ENCODE measurements at places on chromosomes 5 and 9.

DNA sequence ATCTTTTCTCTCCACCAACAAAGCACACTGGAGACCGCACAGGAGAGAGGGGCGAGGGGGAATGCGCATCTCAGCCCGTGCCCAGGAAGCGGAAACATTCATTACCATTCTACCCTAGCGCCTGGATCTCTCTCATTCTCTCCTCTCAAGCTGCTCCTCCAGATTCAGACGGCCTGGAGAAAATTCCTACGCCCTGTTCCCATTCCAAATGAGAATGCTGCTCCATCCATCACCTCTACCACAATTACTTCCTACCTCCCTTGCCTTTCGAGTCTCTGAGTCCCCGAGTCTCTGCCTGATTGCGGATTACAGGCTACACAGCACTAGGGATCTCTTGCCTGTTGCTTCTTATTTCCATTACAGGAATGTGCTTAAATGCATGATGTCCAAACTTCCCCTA lies 6.7 kb downstream of the DDX31 start:
- DNase-seq, result no peak

- DNase-seq, result peak; percentile 30
Measured at GRCh38 chr5:157613385-157614245, 38.0 kb upstream of the ADAM19 start.

- DNase-seq, result no peak
Measured at GRCh38 chr5:139910901-139911300, 115.3 kb downstream of the PSD2 start.

GRCh38 chr5:79795764-79796398 lies 106.2 kb downstream of the CMYA5 start:
- DNase-seq, result no peak

DNA sequence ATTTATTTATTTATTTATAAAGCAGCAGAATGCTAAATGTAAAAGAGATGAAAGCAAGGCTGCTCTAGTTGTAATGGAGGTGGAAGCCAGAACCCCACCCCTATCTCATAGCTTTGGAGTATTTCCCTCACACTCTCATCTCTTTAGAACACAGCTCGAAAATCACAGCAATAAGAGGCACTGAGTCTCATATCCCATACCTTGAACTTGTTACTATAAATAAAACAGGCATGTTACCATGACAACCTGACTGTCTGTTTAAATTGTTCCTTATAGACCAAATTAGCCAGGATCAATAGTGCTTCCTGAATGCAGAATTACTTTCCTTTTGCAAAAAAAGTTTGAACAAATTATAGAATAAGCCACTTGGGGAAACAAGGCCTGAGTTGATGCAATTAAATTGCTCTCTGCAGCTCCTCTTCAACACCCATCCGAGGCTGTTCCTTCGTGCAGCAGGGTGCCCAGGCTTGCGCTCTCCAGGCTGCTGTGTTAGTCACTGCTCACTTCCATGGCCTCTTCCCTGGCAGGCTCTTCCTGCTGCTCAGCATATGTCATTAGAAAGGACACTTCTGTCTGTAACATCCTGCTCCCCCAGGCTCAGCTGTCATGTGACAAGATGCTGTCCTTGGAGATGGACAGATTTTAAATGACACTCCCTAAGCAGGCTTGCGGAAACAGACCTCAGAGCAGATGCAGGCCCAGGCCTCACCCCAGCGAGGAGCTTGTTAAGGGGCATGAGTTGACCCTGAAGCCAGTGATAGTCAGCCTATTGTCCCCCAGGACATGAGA lies 120.2 kb downstream of the CARTPT start:
- DNase-seq, result no peak

GRCh38 chr5:113087976-113088514 lies 111.4 kb downstream of the DCP2 start:
- DNase-seq, result no peak

DNA sequence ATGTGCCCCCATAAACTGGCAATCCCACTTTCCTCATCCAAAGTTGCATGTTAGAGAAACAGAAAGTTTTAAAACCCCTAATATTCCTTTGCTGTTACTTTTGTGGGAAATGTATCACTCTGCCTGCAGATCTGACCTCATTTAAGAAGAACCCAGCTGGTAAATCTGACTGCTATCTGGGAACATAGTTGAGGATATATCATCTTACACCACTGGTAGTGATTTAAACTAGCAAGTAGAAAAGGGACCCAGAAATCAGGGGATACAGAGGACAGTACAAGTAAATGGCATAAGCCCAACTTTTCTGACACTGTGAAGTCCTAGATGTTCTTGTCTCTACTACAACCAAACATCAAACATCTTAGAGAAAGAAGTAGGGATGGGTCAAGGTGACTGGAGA lies 1060.5 kb upstream of the DMAC1 start:
- DNase-seq, result no peak

- DNase-seq, result no peak
Measured at GRCh38 chr5:62778316-62779009, 199.8 kb downstream of the LRRC70 start.

- DNase-seq, result no peak
Measured at GRCh38 chr5:139025651-139026050, 150.5 kb upstream of the LRRTM2 start.

DNA sequence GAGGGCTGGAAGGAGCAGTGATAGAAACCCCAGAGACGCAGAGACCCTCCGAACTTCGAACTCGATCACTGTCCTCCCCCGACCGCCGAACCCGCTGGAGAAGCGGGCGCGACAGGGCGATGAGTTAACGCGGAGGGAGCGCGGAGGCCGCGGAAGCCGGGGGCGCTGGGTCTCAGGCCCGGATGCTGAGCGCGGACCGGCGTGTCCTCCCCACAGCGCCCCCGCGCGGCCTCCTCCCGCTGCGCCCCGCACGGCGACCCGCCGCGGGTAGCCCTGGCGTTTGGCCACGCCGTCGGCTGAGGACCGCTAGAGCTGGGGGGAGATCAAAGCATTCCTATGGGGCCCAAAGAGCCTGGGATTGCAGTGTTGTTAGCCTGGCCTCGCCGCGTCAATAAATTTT lies 7.7 kb upstream of the DMRT2 start:
- no peak for DNase-seq

GRCh38 chr5:175617447-175617846 lies 40.4 kb upstream of the HRH2 start:
- peak; percentile 46 for DNase-seq

GRCh38 chr9:26034786-26035185 lies 356.5 kb upstream of the TUSC1 start:
- no peak for DNase-seq

DNA sequence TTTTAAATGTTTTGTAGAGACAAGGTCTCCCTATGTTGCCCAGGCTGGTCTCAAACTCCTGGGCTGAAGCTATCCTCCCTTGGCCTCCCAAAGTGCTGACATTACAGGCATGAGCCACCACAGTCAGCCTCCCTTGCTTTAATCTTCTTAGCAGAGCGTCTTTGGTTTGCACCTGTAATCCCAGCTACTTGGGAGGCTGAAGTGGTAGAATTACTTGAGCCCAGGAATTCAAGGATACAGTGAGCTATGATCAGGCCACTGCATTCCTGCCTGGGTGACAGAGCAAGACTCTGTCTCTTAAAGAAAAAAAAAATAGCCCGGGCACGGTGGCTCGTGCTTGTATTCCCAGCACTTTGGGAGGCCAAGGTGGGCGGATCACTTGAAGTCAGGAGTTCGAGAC lies 27.8 kb downstream of the UBE2D2 start:
- DNase-seq, result no peak

DNA sequence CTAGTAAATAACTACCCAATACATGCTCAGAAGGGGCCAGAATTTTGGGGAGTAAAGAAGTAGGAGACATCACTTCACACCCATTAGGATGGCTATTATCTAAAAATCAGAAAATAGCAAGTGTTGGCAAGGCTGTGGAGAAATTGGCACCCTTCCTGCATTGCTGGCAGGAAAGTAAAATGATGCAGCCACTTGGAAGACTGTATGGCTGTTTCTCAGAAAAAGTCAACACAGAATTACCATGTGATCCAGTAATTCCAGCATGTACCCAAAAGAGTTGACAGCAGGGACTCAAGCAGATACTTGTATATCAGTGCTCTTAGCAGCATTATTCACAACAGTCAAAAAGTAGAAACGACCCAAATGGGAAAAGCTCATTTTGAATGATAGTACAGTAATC lies 107.6 kb downstream of the APBA1 start:
- DNase-seq, result no peak

GRCh38 chr5:168401226-168401625 lies 85.0 kb upstream of the RARS1 start:
- no peak for DNase-seq

DNA sequence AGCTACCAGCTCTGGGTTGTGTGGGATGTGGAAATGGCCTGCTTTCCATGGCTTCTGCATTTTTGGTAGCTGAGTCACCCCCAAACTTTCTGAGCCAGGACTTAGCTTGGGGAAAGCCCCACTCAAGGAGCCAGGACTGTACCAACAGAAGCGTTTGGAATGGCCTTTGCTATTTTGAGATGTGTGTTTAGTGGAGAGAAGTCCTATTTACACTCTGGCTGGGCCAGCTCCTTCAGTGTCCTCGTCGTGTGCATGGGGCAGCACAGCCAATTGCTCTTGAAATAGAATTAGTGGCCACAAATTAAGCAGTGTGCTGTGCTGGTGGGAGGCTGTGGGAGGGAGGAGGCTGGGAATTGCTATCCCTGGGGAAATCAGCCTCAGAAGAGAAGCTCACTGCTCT lies 51.6 kb downstream of the ENTREP1 start:
- DNase-seq, result no peak

- no peak for DNase-seq
Measured at GRCh38 chr9:23777328-23777727, 48.7 kb downstream of the ELAVL2 start.

DNA sequence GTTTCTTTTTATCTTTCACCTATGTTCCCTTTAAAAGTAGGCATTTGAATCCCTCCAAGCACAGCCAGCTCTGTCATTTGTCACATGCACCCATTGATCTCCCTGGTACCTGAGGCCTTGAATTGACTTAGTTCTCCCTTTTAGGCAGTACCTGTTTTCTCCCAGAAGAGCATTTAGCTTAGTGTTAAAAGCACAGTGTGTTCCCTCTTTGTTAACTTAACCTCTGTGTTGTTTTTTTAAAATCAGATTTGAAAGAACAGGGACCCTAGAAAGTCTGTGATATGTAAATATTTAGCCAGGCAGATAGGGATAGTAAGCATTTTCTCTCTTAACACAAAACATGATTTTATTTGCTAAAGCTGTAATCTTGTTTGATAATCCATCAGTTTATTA lies 113.8 kb upstream of the SPATA31D4 start:
- no peak for DNase-seq

- DNase-seq, result no peak
Measured at GRCh38 chr5:55540024-55540423, 5.3 kb upstream of the PLPP1 start.

DNA sequence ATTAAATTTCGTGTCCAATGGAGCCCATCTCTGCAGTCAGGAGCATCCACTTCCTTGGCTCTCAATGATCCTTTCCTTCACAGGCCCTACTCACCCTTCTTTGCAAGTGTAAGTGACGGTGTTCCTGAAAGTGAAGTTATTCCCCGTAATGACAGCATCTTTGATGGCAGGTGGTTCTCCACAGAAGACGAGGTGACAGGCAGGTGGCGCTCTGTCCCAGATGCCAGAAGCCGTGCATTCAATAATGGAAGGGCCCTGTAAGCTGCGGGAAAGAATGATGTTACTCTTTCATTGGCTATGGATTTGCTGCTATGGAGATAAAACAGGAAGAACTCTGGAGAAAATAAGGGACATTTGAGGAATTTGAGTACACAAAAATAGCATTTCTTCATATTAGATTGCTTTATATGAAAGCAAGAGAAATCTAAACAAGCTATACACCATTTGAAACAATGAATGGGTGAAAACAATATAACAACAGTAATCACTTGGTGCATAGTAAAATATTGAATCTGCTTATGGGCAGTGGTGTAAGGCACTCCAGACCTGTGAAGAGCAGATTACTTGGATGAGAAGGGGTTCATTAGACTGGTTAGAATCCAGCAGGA lies 89.9 kb upstream of the TXNDC8 start:
- DNase-seq, result peak; percentile 54

DNA sequence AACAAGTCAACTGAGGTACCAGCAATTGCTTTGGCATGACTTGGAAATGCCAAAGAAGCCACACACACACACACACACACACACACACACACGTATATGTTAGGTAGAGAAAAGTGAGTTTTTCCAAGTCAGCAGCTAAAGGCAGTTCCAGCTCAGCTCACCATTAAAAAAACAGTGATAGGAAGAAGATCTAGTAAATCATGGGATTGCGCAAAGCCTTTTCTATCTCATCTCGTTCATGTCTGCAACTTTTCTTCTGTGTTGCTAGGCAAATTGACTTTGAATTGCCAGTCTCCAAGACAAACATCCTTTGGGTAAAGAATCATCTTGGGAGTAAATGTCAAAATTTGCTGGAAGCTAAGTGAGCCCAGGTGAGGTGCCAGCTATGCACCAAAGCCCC lies 500.1 kb downstream of the ENC1 start:
- no peak for DNase-seq

DNA sequence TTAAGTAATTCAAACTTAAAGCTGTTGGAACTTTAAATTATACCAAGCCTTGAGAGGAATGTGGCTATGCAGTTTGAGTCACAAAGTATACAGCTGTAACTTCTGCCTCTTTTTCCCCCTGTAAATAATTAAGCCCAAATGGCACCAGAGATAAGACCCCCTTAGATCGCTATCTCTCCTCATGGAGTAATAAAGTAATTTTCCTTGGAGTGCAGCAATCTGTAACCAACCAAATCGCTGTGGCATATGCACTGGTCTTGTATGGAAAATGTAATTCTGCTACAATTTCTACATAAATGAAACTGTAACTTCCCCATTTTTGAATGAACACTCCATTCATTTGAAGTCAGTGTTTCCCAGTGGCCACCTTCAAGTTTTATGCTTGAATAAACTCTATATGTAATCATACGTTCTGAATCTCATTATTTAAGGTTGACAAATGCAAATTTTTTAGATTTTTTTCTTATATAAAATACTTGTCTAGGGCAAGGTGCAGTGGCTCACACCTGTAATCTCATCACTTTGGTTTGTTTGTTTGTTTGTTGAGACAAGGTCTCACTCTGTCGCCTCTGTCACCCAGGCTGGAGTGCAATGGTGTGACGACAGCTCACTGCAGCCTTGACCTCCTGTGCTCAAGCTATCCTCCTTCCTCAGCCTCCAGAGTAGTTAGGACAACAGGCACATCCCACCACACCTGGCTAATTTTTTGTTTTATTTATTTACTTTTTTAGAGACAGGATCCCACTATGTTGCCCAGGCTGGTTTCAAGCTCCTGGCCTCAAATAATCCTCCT lies 12.3 kb downstream of the SUSD1 start:
- peak; percentile 48 for DNase-seq

DNA sequence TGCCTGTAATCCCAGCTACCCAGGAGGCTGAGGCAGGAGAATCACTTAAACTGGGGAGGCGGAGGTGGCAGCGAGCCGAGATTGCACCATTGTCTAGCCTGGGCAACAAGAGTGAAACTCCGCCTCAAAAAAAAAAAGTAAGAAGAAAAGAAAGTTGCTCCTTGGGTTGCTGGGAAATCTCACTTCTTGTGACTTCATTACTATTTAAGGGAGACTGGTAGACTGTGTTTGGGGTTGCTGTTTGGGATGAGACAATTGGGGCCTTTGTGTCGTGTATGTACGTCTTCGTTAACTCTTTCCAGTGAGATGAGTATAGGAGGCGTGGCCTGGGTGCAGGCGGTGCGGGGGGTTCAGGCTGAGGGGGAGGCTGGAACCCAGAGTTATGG lies 11.6 kb downstream of the NDST1 start:
- no peak for DNase-seq

GRCh38 chr9:19465586-19466279 lies 56.9 kb downstream of the ACER2 start:
- no peak for DNase-seq

- DNase-seq, result no peak
Measured at GRCh38 chr9:116360016-116360415, 206.4 kb downstream of the PAPPA start.

Data from small intestine (tissue), 16 donors.